ENCODE measurements at places on chromosomes 11 and 22.

GRCh38 chr11:61307354-61307753, 12.2 kb upstream of the VWCE start:
- DNase-seq = no peak

DNA sequence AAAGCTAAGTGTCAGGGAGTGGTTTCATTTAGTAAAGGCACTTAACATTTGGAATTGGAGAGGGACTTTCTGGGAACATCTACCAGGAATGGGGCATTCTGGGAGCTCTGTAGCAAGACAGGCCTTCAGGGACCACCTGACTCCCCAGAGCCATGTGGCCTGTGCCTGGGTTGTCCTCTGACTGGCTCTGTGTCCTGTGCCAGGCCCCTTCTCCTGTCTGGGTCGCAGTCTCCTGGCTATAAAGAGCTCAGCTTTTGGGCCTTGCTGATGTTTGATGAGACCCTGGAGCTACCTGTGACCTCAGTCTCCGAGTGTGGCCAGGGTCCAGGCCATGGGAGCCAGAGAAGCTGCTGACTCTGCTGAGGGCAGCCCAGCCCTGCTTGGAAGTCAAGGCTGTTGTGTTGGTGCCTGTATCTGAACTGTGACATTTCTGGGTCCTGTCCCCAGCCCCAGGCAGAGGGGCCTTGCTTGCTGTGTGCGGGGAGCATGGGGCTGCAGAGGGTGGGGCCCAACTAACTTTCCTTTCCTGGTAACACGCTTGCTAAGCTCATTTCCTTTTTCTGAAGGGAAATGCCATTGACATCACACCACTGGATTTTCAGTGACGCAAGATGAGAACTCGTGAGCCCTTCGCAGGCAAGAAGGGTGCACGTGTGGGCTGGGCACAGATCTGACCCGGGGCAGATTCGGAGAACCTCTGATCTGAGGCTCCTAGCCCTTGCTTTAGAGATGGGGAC, 41.3 kb downstream of the LRRC32 start:
- DNase-seq = no peak

GRCh38 chr11:102014756-102015155, 32.5 kb upstream of the CFAP300 start:
- no peak for DNase-seq

DNA sequence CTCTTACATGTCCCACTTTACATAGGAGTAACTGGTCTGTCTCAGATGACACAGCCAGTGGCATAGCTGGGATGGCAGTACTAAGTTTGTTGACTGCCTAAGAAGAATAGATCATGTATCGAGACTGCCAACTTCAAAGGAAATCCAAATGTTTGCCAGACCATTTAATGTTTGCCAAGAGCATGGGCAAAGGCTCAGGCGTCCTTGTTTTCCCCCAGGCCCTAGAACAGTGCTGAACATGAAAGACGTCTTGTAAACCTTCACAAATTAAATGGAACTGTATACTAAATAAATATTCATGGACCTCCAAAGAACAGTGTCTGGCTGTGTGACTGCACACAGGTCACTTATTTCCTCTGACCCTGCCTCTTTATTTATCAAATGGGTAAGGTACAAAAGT, 234.7 kb upstream of the CCDC90B start:
- DNase-seq = no peak

Data from stimulated activated CD8-positive, alpha-beta memory T cell treated with anti-CD3 and anti-CD28 coated beads, Interleukin-7, amount 100 ng/mL, for 1 hour (primary cell).